ENCODE measurements at places on chromosomes 2 and 18. TPM values are rescaled to one million over a fixed set of nuclear protein-coding genes. Genes with fewer than 3 reads are reported as not detected.

The DQX1 gene
- total RNA-seq = not detected

GRCh38 chr2:130154773-130155765 is 10.2 kb upstream of the CCDC74B start:
- peaks cover 4% of the 10 kb centered on the region for H3K36me3 ChIP-seq
- DNase-seq = peak; percentile 87
- no peaks in the 10 kb centered on the region for H3K27me3 ChIP-seq
- H3K27ac ChIP-seq = no peak overlapping the region
- no peaks in the 10 kb centered on the region for H3K4me1 ChIP-seq

DNA sequence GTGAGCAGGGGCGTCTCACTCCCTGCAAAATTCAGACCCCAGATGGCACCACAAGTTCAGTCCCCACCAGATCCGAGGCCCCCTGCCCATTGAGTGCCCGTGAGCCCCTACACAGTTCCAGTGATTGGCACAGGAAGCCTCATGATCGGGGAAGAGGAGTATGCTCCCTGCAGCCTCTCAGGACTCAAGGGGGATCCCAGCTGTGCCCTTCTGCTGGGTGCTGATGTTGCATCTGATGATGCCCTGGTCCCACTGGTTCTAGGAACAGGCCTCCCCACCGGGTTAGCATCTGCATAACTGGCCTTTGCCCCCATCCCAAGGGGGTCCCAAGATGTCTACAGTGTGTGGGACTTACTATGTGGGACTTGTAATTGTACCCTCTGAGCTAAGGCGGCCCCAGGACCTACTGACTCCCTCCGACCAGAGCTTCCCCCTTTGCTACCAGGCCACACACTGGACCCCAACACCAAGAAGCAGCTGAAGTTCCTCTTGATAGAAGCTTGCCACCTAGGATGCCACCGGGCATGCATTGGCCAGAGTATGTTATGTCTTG is 8.6 kb downstream of the ALPG start:
- H3K4me3 ChIP-seq = no peak overlapping the region
- no peak overlapping the region for H3K27ac ChIP-seq
- H3K4me1 ChIP-seq = peaks cover 11% of the 10 kb centered on the region
- no peak for DNase-seq

- no peak for DNase-seq
- no peak overlapping the region for H3K4me3 ChIP-seq
- H3K27me3 ChIP-seq = no peaks in the 10 kb centered on the region
- H3K36me3 ChIP-seq = peaks cover 2% of the 10 kb centered on the region
These were observed 13.8 kb downstream of the RRM2 start for GRCh38 chr2:10136101-10136934.

DNA sequence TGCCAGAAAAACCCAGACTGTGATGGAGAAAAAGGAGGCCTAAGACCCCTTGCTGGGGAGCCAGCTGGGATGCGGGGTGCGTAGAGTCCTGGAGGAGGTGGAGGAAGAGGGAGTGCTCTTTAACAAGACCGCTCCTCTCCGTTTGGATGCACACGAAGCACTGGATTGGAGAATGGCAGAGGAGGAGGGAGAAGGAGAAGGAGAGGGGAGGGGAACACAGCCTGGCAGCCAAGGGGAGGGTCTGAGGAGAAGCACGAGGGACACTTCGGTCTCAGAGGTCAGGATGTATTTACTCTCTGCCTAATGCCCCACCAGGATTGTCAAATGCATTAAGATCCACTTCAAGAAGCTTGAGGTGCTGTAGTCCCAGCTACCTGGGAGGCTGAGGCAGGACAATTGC is 42.0 kb upstream of the SLC35G4 start:
- H3K4me1 ChIP-seq = no peaks in the 10 kb centered on the region
- no peak overlapping the region for H3K27ac ChIP-seq
- DNase-seq = no peak
- no peaks in the 10 kb centered on the region for H3K36me3 ChIP-seq
- H3K4me3 ChIP-seq = no peak overlapping the region

DNA sequence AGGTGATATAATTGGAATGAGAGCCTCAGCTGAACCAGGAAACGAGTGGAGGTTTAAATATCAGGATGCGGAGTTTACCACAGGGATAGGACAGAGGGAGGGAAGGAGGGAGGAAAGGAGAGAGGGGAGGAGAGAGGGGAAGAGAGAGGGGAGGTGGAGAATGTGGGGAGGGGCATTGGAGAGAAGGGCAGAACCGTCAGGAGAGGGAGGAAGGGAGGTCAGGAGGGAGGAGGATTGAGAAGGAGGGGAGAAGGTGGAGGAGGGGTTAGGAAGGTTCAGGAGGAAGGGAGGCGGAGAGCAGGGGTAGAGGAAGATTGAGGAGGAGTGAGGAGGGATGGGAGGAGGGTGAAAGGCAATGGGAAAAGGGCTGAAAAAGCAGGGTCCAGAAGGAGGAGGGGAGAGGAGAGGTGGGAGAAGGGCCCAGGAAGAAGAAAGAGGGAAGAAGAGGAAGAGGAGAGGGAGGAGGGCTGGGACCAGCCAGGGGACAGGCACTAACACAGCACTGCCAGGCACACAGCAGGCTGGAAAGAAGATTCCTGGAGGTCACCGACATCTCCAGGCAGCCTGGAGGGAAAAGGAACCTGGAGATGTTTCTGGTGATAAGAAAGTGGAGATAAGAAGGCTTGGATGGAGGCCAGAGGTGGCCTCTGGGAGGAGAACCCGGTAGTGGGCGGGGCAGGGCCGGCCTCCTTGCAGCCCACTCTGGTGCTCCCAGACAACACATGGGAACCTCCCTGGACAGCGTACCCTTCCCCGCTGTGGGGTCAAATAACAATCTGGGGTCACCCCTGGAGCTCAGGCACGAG is 176.7 kb upstream of the SMAD2 start:
- no peak for DNase-seq
- H3K27ac ChIP-seq = no peak overlapping the region
- H3K27me3 ChIP-seq = peaks cover 64% of the 10 kb centered on the region

DNA sequence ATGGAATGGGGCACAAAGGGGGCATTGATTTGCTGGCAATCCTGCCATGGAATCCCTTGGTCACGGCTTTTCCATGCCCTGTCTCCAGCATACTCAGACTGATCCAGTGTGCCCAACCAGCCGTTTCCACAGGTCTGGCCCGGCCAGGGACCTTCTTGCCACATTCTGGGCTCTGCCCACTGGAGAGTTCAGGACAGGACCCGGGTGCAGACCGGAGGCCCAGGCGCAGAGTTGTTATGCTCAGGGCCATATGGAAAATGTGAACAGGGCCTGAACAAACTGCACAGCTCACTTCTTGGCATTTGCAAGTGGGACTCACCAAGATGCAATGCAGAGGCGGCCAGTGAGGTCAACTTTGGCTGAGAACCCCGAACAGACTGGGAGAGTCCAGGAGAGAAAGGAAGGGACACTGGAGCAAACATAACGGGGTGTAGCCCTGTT is 15.6 kb upstream of the ASAP2 start:
- no peaks in the 10 kb centered on the region for H3K27me3 ChIP-seq
- peaks cover 67% of the 10 kb centered on the region for H3K4me1 ChIP-seq
- peak overlapping the region; percentile 98 for H3K27ac ChIP-seq
- DNase-seq = peak; percentile 96
- peak overlapping the region; percentile 46 for H3K4me3 ChIP-seq
- H3K36me3 ChIP-seq = no peaks in the 10 kb centered on the region

The HOXD1 gene
- total RNA-seq = not detected

DNA sequence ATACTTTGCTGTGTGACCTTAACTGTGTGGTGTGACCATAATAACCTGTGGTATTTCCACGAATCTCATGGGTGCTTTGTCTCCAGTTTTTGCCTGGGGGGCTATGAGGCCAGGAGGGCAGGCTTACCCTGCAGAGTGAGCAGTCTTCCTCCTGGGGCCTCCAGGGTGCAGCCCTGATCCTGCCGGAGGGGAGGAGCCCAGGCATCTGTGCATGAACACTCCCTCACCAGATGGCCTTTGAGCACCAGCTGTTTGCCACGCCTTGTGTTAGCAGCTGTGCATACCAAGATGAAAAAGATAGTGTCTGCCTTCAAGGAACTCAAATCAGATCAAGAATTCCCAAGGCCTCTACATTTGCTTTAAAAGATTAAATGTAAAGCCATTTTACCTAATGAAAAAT is 75.0 kb upstream of the RBM44 start:
- H3K27me3 ChIP-seq = no peaks in the 10 kb centered on the region
- DNase-seq = no peak
- peak overlapping the region; percentile 69 for H3K27ac ChIP-seq
- no peak overlapping the region for H3K4me3 ChIP-seq

GRCh38 chr2:161077367-161078210 is 82.6 kb upstream of the TANK start:
- DNase-seq = no peak
- no peaks in the 10 kb centered on the region for H3K36me3 ChIP-seq
- H3K27ac ChIP-seq = no peak overlapping the region
- H3K4me3 ChIP-seq = no peak overlapping the region
- H3K4me1 ChIP-seq = no peaks in the 10 kb centered on the region
- no peaks in the 10 kb centered on the region for H3K27me3 ChIP-seq

DNA sequence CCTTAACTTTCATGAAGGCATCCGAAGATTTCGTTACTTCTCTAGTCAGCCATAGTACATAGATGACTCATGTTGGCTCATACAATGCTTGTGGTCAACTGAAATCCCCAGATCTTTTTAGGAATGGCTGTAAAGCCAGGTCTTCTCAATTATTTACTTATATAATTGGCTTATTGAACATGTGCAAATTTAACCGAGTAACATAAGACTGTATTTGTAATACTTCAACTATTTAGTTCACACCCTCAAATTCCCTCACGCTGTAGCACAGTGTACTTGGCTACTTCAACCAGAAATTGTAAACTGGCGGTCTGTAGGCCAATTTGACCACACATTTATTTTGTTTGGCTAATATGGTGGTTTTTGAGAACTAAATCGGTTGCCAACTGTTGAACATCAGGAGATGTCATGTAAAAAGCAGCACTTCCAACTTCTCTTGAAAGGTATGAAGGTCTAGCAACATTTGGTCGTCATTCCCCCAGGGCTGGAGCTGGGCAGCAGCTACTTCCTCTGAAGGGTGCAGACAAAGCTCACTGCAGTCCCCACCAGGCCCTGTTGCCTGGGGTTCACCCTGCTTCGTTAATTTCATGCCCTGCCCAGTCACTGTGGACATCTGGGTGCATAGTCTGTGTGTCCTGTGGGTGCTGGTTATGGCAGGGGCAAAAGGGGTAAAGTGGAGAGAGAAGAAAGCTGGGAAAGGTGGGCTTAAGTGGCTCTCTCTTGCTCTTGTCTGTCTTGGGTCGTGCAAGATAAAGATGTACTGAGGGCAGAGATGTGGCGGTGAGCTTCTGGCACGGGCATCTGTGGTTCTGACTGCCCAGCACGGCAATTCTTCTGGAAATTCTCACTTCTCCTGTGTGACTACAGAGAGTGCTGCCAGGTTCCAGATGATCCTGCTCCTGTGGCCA is 3.2 kb upstream of the SH3RF3 start:
- peaks cover 35% of the 10 kb centered on the region for H3K4me1 ChIP-seq
- H3K36me3 ChIP-seq = peaks cover 8% of the 10 kb centered on the region
- H3K27ac ChIP-seq = peak overlapping the region; percentile 88
- no peaks in the 10 kb centered on the region for H3K27me3 ChIP-seq

Data from chondrocyte (in vitro differentiated cells).